Mesenteric fat pad (tissue), 1 donor: ENCODE measurements at places on chromosomes 3 and 15.

GRCh38 chr3:139332092-139332491 lies 11.7 kb upstream of the MRPS22 start:
- no peak for DNase-seq

GRCh38 chr3:68874551-68875348 lies 57.6 kb downstream of the TAFA4 start:
- no peak for DNase-seq

DNA sequence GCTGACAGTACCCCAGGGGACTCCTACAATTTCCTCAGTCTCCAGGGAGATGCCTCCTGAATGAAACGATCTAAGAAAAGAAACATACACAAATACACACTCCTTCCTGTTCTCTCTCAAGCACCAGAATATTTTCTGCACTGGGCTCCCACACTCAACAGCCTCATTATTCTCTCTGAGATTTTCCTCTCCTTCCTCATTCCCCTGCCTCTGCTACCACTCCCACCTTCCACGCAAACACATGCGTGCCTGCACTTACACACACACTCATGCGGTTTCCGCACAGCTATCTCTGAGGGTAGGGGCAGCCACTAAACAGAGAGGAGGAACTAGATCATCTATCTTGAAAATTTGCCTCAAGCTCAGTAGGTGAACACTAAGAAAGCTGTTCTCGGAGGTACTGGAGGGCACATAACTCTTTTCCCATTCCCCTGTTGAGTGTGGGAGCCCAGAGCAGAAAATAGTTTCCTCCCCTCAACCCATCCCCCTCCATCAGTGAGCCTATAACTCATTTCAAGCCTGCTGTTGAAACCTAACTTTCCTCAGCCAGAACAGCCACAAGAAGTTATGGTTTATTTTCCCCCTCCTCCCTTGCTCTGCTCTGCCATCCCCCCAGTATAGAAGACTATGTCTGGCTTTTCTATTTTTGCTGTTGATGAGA lies 30.5 kb upstream of the TIPARP start:
- DNase-seq, result no peak

GRCh38 chr3:146106986-146107385 lies 54.0 kb downstream of the PLOD2 start:
- DNase-seq, result no peak

- DNase-seq, result no peak
Measured at GRCh38 chr3:158205994-158206393, 96.1 kb downstream of the RSRC1 start.
